ENCODE measurements at places on chromosomes 6 and 20.

DNA sequence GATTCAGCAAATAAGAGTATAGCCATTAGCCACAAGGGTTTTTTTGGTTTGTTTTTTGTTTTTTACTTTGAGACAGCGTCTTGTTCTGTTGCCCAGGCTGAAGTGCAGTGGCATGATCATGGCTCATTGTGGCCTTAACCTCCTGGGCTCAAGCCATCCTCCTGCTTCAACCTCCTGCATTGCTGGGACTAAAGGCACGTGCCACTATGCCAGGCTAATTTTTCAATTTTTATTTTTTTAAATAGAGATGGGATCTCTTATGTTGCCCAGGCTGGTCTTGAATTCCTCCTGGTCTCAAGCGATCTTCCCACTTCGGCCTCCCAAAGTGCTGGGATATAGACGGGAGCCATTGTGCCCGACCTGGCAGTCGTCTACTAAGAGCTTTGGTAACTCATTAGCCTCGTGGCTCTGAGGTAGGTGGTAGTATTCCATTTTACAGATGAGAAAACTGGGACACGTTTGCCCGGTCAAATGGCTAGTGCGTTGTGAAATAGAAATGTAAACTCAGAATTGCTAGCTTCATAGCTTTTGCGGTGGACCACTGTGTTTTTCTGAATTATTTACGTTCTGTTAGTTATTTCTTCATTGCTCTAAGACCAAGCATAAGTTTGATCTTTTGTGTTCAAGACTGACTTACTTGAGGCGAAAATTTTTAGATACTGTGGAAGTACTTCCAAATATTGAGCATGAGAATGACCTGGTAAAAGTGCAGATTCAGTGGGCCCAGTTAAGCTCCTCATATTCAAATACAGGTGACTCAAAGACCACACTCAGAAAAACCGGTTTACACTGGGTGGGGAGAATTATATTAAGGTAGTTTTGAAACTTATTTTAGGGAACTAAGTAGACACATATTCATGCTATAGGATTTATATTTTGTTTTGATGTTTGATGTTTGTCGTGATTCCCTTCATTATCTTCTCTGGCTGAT lies 2.1 kb downstream of the PANK2 start:
- DNase-seq: no peak

GRCh38 chr20:57921676-57922075 lies 211.9 kb upstream of the PMEPA1 start:
- DNase-seq: no peak

DNA sequence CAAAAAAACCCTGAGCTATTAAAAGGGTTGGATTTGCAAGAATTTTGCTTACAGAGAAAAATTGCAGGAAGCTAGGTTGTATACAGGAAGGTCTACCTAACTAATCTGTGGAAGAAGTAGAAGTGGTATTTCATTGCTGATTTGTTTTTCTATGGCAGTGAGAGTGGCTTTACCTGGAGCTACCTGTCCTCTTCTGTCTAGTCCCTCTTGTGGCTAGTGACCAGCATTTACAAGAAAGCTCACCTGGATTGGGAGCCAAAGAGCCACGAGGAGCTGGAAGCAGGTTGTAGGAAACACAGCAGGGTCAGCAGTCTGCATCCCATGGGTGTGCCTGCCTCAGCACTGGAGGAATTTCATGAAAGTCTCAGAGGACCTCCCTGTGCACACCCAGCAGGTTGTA lies 120.3 kb upstream of the RALGAPA2 start:
- DNase-seq: no peak

GRCh38 chr6:33766921-33767907 lies 20.5 kb upstream of the IP6K3 start:
- DNase-seq: no peak

GRCh38 chr20:57245997-57246396 lies 20.4 kb downstream of the BMP7 start:
- DNase-seq: no peak
